ENCODE measurements at places on chromosomes 11 and 22. TPM values are rescaled to one million over a fixed set of nuclear protein-coding genes. Genes with fewer than 3 reads are reported as not detected.

- DNase-seq, result no peak
These were observed 293.8 kb downstream of the BUD13 start for GRCh38 chr11:116478669-116479668.

The RASD2 gene
- 2.2 TPM for polyA plus RNA-seq

The MYBPC3 gene
- 0.14 TPM for polyA plus RNA-seq

The LRRC56 gene
- 2.9 TPM for polyA plus RNA-seq

- no peak for DNase-seq
These were observed 12.5 kb upstream of the MYRF start for GRCh38 chr11:61739966-61740365.

DNA sequence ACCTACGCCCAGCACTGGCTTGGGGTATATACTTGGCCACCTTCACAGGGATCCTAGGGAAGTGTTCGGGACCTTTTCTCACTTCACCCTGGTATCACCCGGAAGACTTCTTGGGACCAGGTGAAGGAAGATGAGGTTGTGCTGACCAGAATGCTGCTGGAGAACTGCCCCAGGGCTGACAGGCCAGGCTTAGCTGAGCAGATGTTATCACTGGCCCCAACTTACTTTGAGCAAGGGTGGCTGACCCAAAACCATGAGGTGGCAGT, 4.5 kb downstream of the FTH1 start:
- DNase-seq, result no peak

DNA sequence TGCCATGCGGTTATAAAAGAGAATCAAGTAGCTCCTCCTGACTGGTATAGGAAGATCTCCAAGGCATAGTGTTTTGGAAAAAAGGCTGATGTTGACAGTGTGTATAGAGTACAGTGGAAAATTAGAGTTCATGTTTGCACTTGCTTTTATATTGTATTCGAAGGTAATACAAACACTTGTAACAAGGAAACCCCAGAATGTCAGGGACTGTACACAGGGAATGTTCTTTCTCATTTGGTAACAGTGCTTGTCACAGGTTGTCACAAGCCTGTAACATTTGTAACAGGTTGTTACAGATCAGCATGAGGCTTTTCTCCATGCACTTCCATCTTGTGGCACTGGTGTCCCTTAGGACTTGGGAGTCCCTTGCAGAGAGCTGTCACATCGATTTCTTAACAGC, 64.0 kb downstream of the GRK3 start:
- no peak for DNase-seq

The ACTN3 gene
- polyA plus RNA-seq, result 0.56 TPM

GRCh38 chr11:1883346-1884302, 8.1 kb downstream of the PRR33 start:
- DNase-seq, result no peak

DNA sequence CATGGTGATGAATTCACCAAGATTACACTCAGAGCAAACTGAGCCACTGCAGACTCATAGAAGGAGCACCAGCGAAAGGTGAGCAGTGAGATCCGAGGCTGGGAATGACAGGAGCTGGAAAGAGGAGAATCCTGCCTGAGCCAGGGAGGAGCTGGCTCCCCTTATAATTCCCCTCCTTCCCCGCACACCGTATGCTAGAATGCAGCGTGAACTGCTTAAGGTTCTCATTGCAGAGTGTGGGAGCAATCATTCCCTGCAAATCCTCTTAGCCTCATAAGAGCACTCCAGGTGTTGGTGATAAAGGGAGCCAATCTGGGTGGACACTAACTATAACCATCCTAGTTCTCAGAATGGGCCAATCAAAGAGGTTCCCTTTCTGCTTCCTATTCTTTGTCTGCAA, 127.6 kb upstream of the TEAD1 start:
- DNase-seq, result no peak

GRCh38 chr11:86483940-86484794, 109.5 kb downstream of the CCDC81 start:
- DNase-seq, result no peak

DNA sequence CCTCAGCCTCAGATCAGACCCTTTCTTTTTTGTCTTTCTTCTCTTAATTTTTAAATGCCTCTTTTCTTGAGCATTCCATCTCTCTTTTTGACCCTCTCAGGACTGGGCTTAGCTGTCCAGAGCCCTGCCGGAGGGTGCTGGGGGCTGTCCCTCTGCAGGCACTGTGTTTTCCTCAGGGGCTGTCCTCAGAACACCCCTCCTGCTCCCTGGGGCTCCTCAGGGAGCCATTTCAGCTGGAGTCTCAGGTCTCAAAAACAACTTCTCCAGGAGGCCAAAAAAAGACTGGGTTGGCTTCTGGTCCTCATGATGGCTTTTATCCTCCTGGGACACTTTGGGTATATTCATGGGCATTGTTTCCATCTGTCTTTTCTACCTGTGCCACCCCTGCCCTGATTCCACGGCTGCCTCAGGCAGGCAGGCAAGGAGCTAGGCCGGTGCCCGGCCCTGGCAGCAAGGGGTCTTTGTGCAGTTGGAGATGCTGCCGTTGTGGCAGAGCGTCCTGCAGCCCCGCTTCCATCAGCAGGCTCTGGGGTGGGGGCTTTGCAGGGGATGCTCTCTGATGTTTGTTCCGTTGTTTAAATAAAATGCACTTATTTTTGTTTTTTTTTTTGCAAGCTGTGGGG, 85.1 kb downstream of the CEP164 start:
- DNase-seq, result no peak

DNA sequence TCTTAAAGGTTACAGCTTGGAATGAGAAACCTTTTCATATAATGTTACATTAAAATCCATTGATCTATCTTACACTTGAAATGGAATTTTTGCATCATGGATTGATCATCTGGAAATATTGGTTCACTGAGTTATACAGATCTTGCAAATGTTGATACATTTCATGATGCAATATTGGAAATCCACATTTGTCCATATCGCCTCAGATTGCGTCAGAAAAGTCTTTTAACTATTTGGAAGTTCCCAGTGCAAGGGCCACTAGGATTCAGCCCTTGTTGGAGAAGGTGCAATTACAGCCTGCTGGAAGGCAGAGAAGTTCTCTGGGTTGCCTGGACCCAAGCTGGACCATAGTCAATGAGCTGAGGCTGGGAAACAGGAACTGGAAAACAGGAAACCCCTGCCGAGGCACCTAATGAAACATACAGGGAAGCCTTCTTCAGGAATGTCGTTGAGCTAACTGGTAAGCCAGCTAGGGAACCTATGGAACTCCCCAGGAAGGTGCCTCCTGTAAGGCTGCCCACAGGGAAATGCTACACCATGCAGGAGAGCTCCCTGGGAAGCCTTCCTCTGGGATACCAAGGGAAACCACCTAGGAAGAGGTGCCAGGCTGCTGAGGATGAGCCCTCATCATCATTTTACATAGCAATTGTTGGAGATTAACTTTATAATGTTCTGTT, 600.4 kb upstream of the CADM1 start:
- no peak for DNase-seq

DNA sequence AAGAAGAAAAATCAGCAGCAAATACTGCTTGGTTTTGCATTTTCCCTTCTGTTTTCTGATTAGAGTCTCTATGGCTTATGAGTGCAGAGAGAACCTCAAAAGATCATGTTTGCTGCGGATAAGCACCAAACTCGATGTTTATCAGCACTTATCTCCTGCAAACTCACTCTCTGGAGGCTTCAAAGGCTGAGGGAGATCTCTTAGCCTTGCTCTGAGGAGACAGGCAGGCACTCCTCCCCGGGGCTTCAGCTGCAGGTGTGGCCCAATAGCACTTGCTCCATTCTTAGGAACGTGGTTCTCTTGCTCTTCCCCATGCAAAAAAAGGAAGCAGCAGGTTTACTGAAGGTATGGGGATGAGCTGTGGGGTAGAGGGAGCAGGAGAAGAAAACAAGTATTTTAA, 45.1 kb downstream of the FLI1 start:
- DNase-seq, result no peak

GRCh38 chr22:41237707-41238569, 2.8 kb downstream of the CHADL start:
- peak; percentile 9 for DNase-seq

The OTOG gene
- 0.27 TPM for polyA plus RNA-seq

DNA sequence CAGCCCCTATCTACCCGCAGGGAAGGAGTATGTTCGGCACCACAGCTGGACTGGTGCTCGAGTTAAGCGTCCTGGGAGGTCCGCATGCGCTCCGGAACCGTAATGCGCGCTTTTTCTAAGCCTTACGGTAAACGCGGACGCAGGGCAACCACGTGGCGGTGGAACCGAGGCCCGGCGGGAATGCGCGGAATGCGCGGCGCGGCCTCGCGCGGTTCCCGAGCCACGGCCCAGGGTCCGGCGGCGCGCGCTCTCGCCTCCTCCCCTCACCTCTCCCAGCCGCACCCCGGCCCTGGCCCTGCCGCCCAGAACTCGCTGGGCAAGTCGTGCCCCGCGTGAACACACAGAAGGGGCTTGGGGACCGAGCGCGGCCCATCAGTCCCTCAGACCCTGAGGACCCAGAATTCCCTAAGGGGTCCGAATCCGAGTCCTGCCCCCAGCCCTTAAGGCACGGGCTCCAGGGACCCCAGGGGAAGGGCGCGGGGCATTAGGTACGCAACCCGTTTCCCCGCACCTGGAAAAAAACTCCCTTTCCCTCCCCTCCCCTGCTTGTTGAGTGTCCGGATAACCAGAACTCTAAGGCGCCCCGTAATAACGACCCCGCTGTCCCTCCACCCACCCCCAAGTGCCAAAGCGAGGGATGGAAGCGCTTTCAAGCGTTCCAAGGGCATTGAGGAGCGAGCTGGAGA, 4.3 kb upstream of the CCND1 start:
- DNase-seq, result no peak

The CNIH2 gene
- 3.7 TPM for polyA plus RNA-seq

DNA sequence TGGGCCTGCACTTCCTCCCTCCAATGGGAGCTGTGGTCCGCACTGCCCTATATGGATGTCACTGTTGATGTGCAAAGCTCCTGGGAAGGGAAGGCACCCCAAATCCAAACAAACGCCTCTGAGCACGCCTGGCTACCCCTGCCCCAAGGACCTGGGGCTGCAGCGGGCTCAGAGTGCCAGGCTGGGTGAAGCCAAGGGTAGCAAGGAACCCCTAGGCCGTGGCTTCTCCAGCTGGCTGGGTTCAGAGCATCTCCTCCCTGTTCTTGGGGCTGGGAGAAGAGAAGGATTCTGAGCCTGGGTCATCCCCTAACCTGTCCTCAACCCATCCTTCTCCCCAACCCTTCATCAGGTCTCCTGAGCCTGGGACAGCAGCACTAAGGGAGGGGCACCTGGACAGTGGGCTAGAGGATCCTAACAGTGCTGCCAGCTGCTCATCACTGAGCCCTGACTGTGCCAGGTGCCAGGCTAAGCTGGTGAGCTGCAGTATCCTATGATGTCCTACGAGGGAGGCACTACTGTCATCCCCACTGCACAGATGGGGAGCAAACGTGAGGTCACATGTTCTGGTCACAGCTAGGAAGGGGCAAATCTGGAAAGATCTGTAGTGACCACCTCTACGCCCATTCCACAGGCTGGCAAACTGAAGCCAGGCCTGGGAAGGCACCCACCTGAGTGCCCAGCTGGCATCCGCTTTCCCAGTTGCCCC, 3.0 kb downstream of the SSTR3 start:
- no peak for DNase-seq

The TBX10 gene
- 0.06 TPM for polyA plus RNA-seq

The TCN2 gene
- 56.6 TPM for polyA plus RNA-seq

GRCh38 chr22:39405346-39406085, 5.9 kb downstream of the TAB1 start:
- DNase-seq, result no peak

DNA sequence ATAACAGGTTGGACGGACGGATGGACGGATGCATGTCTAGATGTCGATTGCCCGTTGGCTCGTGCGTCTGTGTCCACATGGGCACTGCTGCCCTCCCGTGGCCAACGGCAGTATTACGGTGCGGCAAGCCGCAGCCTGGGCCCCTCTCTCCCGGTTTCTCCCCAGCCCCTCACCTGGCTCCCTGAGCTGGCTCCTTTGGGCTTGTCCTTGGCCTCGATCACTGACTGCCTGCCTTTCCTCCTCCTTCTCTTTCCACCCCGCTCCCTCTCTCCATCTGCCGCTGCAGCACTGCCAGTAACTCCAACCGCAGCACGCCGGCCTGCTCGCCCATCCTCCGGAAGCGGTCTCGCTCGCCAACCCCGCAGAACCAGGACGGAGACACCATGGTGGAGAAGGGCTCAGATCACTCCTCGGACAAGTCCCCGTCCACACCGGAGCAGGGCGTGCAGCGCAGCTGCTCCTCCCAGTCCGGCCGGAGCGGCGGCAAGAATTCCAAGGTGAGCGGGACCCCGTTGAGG, 77.3 kb downstream of the SCN3B start:
- DNase-seq, result no peak

GRCh38 chr22:47619631-47620030, 857.2 kb downstream of the TBC1D22A start:
- DNase-seq, result no peak

The LDHAL6A gene
- polyA plus RNA-seq, result 1.0 TPM

DNA sequence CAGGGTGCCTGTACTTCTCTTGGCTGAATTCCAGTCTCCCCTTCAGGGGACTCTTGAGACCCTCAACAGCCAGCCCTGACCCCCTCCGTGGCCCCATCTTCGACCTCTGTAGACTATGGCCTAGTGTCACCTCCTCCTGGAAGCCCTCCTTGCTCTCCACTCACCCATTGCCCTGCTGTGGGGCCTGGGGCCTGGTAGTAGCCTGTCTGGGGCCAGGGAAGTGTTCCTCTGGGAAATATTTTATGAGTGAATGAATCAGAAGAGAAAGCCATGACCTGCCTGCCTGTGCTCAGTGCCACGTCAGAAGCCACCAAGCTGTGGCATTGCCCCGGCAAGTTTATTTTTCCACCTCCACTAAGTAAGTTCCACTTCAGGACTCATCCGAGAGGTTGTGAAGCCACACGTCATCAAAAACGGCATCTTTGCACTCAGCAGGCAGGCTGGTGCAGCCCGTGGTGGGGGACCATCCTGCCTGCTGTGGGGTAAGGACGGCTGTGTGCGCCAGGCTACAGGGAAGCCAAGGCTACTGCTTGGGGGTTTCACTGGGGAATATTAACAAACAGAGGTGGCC, 59.6 kb upstream of the PPARA start:
- DNase-seq, result no peak

DNA sequence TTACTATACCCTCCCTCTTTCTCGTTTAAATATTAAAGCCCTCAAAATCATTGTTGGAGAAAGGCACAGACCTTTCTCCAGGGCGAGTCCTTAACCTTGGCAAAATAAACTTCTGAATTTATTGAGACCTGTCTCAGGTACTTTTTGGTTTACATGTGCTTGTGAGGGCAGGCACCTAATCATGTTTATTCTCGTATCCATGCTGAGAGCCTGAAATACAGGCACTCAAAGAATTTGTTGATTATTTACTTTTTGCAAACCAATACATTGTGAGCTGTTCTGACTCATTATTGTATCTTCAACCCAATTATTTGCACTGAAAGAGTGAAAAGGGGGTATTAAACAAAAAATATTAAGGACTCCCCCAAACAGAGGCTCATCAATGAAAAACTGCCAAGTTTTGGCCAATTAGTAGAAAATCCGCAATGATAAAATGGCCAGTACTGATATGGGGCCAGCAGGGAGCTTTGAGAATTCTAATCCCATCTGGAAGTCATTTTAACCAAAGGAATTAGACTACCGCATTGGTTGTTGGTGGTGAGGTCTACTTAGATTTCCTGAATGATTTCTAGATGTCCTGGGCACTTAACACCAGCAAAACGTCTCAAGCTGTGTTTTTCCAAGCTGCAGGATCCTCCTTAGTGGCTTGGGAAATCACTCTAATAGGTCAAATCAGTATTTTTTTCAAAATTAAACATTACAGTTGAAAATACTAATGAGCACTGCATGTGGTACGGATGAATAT, 157.3 kb downstream of the SWAP70 start:
- no peak for DNase-seq

- no peak for DNase-seq
These were observed 102.0 kb downstream of the CYP2R1 start for GRCh38 chr11:14789879-14790484.
